MM.1S (cell line): ENCODE measurements at places on chromosomes 7 and 10.

DNA sequence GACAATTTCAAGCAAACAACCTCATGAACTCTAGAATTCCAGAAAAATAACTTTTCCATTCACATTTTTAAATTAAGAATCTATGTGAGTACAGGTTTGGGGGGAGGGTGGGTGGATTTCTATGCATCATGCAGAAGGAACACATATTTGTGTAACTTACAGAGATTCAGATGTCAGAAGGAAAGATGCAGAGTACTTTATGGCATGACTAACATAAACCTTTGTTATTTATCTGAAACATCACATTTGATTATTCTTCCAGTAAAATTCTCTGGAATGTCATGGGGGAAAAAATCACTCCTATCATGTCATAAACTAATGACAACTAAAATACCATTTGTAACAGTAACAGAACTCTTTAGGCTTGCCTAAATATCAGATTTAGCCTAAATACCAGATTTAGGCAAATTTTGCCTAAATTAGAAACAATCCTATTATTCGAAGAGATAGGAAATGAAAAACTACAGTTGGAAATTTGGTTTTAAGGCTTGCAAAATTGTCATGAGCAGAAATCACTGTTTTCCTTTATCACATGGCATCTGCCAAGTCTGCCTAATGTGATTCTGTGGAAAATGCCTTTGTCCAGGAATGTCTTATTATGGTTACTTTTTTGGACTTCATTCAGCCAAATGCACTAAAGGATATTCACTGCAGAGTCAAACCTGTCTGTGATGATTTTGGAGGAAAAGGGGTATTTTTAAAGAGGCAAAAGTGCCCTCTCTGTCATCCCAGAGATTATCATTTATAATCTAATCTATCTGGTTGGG, 527.7 kb upstream of the CELF2 start:
- H3K4me1 ChIP-seq = no peaks in the 10 kb centered on the region
- no peaks in the 10 kb centered on the region for H3K36me3 ChIP-seq
- DNase-seq = no peak
- no peak overlapping the region for H3K27ac ChIP-seq

GRCh38 chr7:50921114-50921813, 138.6 kb upstream of the GRB10 start:
- H3K4me3 ChIP-seq = no peak overlapping the region
- no peaks in the 10 kb centered on the region for H3K36me3 ChIP-seq
- DNase-seq = no peak
- no peaks in the 10 kb centered on the region for H3K27me3 ChIP-seq
- H3K4me1 ChIP-seq = peaks cover 14% of the 10 kb centered on the region

DNA sequence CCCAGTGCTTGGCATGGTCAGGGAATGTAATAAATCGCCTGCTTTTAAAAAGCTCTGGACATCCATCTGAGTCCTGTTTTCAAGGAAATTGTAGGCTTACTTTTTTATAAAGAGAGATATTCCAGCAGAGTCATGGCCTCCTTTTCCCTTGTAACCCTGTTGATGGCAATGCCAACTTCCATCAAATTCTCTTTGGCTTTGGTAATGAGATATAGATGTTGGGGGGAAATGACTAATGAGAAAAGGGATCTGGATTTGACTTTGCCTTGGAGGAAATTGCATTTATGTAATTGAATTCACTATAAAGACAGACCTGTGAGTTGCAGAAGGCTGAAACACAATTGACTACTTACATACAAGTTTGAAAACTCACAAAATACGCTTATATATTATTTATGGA, 347.5 kb downstream of the GPR158 start:
- H3K4me1 ChIP-seq = no peaks in the 10 kb centered on the region
- DNase-seq = no peak
- no peak overlapping the region for H3K27ac ChIP-seq
- H3K36me3 ChIP-seq = no peaks in the 10 kb centered on the region
- no peak overlapping the region for H3K4me3 ChIP-seq

DNA sequence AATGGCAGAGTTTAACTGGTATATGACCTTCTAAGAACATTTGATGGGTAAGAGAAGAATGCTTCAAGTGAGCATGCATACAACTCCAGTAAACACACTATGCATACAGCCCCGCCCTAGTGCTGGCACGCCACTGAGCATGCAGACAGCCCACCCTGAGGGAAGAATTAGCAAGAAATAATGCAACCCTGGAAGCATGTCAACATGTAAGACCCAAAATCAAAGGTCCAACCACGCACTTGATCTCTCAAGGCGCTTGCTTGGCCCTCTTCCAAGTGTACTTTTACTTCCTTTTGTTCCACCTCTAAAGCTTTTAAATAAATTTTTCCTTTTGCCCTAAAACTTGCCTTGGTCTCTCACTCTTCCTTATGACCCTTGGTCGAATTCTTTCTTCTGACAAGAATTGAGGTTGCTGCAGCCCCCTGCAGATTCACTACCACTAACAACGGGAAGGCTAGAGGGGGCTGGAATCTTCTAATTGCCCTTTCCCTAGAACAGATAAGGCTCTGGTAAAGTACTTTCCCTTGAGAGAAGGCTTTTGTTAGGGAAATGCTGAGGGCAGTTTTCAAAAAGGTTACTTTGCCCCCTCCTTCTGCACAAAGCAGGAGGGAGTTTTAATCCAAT, 3.4 kb downstream of the FAM24B start:
- H3K36me3 ChIP-seq = no peaks in the 10 kb centered on the region
- H3K4me1 ChIP-seq = peaks cover 4% of the 10 kb centered on the region
- no peak overlapping the region for H3K27ac ChIP-seq
- H3K4me3 ChIP-seq = no peak overlapping the region

DNA sequence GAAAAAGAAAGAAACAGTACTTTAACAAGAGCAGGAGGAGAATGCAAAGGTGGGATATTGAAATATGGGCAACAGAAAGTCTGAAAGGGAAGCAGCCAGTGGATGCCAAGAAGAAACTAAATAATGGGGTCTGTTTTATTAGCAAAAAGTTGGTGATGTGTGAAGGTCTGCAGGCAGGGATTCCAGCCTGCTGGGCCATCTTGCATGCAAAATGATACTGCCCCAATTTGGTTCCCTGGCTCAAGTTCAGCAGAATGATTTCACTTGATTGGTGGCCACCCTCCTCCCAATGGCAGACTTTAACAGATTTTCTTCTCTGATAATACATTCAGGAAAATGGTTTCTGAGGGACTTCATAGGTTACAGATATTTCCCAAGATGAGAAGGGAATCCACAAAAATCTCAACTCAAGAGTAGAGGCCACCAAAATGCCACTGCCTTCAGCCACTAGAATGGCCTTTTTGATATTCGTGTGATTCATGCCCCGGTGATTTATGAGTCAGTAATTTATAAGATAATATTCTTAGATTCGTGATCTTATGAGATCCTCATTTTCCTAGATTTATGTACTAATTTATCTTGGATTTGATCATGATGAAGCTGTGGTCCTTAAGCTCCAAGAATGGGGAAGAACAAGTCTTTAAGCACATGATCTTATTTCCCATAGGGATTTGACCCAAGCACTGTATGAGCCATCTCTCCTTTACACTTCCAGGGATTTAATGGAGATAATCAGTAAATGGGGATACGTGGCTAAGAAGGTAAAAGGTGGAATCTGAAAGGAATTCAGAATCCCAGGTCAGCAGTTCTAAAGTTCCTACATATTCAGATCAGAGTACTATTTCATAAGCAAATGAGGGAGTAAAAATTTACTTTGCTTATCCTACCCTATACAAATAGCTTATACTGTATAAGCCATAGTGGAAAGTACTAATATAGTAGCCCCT, 32.3 kb upstream of the ADD3 start:
- no peaks in the 10 kb centered on the region for H3K4me1 ChIP-seq
- H3K4me3 ChIP-seq = no peak overlapping the region
- no peaks in the 10 kb centered on the region for H3K36me3 ChIP-seq
- no peaks in the 10 kb centered on the region for H3K27me3 ChIP-seq
- no peak for DNase-seq

DNA sequence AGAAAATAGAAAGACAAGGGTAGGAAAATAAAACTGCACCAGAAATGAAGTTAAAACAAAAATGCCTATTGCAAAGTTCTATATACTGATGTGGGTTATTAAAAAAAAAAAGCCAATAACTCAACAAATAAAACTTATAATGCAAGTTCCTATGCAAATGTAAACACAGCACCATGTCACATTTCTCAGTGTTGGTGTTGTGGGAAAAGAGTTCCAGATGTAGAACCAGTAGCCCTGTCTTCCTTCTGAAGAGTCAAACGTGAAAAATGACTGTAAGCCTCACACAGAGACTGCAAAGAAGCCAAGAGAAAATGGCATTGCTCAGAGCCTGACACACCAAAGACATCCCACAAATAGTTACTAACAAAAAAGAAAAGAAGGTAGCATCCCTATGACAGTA, 10.1 kb downstream of the PON2 start:
- no peaks in the 10 kb centered on the region for H3K36me3 ChIP-seq
- no peak overlapping the region for H3K27ac ChIP-seq
- no peak overlapping the region for H3K4me3 ChIP-seq
- peaks cover 17% of the 10 kb centered on the region for H3K4me1 ChIP-seq

DNA sequence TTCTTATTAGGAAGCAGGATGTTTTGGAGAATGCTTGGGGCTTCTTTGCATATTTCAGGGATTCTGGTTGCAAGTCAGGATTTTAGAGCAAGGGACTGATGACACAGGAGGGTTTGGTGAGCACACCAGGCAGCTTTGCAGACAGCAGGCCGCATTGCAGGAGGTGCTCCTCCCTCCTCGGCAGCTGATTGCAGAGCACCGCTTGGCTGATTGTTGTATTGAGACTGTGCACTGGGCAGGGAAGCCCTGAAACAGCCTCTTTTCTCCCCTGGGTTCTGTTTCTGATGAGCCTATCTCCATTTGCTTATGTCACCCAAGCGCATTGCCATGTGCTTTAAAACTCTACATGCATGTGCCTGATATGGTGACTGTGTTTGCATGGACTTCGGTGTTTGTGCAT, 769.6 kb downstream of the GRID1 start:
- DNase-seq = no peak
- H3K27me3 ChIP-seq = no peaks in the 10 kb centered on the region
- no peaks in the 10 kb centered on the region for H3K36me3 ChIP-seq
- no peak overlapping the region for H3K27ac ChIP-seq

GRCh38 chr7:16463949-16464715, 1.4 kb downstream of the SOSTDC1 start:
- no peak overlapping the region for H3K4me3 ChIP-seq
- H3K4me1 ChIP-seq = no peaks in the 10 kb centered on the region
- DNase-seq = no peak
- no peak overlapping the region for H3K27ac ChIP-seq
- H3K27me3 ChIP-seq = no peaks in the 10 kb centered on the region

DNA sequence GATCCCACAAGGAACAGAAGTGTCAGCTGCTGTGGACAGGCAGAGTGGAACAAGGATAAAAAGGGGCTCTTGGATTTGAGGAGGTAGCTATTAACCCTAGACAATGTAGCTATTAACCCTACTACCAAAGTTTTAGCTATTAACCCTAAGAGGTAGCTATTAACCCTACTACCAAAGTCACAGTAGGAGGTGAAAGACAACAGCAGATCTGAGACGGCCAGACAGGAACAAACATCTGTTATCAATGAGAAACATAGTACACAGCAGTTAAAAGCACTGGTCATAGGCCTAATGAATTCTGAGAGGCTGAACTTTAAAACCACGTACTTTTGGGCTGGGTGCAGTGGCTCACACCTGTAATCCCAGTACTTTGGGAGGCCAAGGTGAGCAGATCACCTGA, 11.9 kb downstream of the ERCC6 start:
- H3K27ac ChIP-seq = no peak overlapping the region
- no peaks in the 10 kb centered on the region for H3K27me3 ChIP-seq

DNA sequence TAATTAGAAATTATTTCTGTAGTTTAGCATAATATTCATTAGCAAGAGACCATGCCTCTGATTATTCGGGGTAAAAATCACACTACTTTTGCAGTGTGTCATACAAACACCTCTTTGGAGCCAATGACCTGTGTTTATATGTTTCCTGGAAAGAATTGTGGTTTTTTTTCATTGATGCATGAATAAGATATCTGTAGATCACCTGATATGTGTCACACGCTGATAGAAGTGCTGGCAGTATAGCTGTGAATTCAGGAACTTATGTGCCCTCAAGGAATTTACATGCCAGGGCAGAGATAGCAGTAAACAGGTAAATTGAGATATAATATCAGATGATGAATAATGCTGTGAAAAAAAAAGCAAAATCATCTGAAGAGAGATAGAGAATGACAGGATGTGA, 118.2 kb downstream of the VPS50 start:
- H3K27me3 ChIP-seq = no peaks in the 10 kb centered on the region
- H3K36me3 ChIP-seq = no peaks in the 10 kb centered on the region
- no peak for DNase-seq
- no peaks in the 10 kb centered on the region for H3K4me1 ChIP-seq
- no peak overlapping the region for H3K4me3 ChIP-seq

GRCh38 chr10:47449979-47450378, 33.9 kb downstream of the ANXA8 start:
- H3K27me3 ChIP-seq = peaks cover 24% of the 10 kb centered on the region
- no peak for DNase-seq
- H3K36me3 ChIP-seq = no peaks in the 10 kb centered on the region
- H3K27ac ChIP-seq = no peak overlapping the region
- no peaks in the 10 kb centered on the region for H3K4me1 ChIP-seq
- H3K4me3 ChIP-seq = no peak overlapping the region

DNA sequence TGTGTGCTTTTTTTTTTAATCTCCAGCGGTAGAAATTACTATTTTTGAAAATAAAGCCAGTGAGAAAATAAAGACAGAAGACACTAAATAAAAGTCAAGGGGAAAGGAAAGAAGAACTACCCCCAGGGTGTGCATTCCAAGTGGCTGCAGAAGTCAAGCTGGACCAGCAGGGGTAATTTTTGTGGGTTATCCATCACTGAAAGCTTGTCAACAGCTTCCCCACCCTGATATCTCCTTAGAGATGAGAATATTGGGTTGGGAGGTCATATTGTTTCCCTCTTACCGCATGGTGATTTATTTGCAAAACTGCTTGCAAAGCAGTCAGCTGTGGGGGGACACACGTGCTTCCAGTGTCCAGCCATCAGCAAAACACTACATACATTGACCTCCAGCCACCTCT, 46.4 kb downstream of the FAM107B start:
- H3K27ac ChIP-seq = no peak overlapping the region
- no peak for DNase-seq
- H3K4me1 ChIP-seq = no peaks in the 10 kb centered on the region
- H3K4me3 ChIP-seq = no peak overlapping the region
- H3K27me3 ChIP-seq = no peaks in the 10 kb centered on the region

DNA sequence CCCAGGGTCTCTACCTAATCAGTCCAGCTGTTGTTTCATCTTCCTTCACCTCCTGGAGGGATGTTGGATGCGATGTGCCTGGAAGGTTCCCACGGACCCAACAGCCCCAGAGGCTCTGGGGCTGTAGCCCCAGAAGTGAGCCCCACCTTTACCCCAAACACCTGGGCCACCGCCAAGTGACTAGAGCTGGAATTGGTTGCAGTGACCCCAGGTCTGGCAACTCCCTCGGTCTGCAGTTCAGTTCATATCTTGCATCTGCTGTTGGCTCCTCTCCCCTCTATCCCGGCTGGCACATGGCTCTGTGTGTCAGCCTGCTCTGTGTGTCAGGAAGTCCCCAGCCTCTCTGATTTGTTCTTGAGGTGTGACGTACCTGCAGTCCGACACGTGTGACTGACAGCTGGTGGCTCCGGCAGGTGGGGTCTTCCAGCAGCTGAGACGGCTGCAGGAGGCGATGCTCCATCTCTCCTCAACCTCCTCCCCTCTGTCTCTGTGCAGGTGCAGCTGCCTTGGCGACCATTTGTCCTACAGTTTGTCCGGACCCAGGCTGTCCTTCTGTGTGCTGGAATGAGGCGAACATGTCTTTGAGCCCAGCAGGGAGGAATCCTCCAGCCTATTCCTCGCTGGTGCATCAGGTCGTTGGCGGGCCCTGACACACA, 38.6 kb downstream of the ELFN1 start:
- H3K36me3 ChIP-seq = no peaks in the 10 kb centered on the region
- peaks cover 68% of the 10 kb centered on the region for H3K27me3 ChIP-seq
- H3K4me3 ChIP-seq = no peak overlapping the region
- no peaks in the 10 kb centered on the region for H3K4me1 ChIP-seq
- no peak overlapping the region for H3K27ac ChIP-seq
